ENCODE measurements at places on chromosomes 4 and X.

- DNase-seq: no peak
Measured at GRCh38 chr4:53629296-53629695, 38.0 kb upstream of the LNX1 start.

DNA sequence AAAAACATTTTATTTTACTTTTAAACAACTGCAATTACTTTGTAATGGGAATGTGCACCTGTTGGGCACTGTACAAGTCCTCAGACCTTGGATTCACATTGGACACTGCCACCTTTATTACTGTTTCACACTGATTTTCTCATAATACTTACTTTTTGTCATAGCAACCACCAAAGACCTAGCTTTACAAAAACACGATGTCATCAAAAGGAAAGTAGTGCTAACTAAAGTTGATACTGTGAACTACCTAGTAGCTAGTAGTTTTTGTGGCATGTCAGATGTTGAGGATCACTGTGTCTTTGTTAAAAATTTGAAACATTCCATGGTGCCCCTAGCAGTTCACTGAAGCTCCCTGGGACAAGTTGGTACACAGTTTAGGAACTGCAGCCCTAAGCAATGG, 62.9 kb upstream of the HOPX start:
- DNase-seq: no peak

- no peak for DNase-seq
Measured at GRCh38 chr4:121665371-121665770, 31.4 kb downstream of the ANXA5 start.

DNA sequence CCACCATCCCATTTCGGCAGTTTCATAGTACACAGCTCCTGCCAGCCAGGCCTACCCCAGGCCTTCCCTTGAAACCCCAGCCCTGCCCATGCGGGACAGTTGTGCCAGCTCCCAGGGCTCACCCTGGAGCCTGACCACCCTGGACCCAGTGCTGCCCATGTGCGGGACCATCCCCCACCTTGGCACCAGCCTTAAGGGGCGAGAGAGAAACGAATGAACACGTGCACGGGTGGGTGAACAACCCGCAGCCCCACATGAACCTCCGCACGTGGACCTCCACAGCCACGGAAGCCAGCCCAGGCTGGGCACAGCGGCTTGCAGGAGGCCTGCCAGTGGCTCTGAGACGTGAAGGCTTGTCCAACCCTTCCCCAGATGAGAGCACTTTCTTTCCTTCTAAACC, 76.0 kb upstream of the MXD4 start:
- DNase-seq: no peak

DNA sequence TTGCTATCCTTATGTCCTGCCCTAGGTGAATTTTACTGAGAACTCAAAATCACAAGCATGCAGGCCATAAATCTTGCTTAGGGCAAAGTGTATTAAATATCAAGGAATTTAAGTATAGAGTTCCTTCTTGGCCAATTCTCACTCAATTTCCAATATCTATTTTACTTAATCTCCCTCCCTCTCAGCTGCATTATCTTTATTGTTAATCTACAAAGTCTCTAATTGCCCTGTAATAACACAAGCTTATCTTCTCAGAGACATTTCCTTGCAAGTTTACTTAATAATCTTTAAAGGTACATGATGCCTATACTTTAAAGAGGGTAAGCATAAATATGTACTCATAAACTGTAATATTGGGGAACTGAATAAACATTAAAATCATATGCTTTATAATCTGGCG, 26.9 kb upstream of the MAOB start:
- no peak for DNase-seq

DNA sequence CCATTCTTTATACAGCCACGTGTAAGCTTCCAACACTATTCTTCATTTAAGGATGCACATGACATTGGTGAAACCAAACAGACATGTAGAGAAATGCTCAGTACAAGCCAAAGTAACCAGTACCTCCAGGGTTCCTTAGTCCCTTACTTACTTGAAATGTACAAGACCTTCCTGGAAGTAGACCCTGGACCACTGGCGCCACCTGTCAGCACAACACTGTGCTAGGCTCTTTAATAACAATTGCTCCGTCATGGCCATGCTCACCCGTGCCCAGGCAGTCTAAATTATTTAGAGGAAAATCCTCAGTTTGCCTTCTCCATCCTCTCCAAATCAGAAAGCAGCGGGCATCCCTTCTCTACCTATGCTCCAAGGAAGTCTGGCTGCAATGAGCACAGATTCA, 52.7 kb downstream of the ADGRA3 start:
- DNase-seq: peak; percentile 29

DNA sequence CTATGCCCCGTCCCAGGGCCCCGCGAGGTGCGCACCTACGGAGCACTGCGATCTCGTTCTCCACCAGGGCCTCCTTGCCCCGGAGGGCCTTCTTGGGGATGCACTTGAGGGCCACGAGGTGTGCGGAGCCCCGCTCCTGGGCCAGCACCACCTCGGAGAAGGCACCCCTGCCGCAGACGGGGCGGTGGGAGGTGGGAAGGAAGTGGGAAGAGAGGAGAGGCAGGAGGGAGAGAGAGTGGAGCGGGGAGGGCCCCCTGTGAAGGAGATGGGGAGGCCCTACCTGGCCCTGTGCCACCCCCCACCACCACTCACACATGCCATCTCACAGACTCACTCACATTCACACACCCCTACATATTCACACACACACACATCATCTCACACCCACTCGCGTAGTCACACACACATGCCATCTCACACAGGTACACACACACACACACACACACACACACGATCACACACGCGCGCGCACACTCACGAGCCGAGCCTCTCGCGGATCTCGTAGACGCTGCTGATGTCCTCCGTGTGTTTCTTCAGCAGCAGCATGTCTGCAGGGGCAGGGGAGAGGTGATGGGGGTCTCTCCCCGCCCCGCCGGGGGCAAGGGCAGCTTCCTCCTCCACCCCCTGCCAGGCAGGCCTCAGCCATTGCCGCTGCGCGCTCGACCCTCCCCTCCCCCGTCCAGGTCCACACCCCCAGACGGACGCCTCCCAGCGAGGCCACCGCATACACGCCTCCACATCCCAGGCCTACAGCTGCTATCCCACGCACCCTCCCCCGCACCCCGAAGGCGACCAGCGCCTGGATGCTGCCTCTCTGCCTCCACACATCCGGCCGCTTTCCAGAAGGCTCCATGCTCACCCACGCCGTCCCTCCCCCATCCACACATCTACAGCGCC, 834 bp downstream of the PNCK start:
- no peak for DNase-seq

DNA sequence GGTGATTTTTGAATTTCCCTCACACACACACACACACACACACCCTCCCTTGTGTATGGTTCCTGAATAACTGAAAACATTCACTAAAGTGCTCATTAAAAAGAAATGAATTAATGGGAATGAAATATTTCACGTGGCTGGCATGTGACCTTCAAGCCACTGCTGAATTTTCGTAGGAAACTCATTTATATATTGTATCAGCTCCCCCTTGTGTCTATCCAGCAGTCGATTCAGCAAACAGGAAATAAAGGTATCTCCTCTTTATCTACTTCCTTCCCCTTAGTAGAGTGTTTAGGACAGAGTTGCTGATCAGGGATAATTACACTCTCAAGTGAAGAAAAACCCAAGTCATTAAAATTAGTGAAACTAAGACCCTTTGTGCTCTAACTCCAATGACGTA, 912.6 kb upstream of the LCORL start:
- no peak for DNase-seq

- no peak for DNase-seq
Measured at GRCh38 chr4:180512801-180513475, 1730.3 kb upstream of the TENM3 start.

- DNase-seq: no peak
Measured at GRCh38 chr4:56723659-56724230, 42.6 kb upstream of the HOPX start.

DNA sequence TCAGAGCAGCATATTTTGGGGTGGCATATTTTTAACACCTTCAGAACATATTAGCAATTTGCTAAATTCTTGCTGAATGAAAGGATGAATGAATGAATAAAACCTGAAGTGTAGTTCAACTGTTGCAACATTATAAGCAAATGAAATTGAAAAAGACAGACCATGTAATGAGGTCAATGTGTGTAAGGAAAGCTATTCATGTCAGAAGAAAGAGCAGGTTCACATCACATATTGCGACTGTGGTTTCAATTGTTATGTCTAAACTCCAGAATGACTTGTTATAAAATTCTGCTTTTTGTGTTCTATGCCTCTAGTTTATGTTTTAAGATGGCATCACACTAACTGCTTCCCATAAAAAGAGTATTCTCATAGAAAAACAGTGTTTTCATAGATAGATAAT, 32.9 kb upstream of the DSPP start:
- no peak for DNase-seq

DNA sequence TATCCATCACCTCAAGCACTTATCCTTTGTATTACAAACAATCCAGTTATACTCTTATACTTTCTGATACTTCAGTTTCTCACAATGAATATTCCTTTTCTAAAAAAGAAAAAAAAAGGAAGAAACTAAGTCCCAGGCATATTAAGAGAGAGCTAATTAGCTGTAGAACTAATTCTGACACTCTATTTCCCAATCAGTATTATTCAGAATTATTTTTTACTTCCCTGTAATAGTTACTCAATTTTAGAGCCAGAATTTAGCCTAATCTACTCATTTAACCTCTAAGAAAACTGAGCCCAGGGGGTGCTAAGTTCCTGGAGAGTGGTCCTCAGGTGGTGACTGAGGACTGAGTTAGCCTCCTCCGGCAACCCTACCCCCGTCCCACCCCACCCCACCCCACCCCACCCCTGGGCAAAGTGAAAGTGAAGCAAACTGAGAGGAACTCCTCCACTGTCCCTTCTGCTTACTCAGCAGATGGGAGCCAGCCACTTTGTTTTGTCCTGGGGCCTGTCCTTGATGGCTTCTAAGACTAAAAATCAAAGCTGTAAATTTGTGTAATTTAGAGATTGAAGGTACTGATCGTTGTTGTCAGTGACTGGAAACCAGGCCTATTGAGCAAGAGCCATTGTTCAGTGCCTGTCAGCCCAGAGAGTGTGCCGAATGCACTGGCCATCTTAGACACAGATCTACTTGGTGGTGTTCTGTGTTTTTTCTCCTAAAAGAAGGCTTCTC, 162.1 kb downstream of the CBR4 start:
- peak; percentile 34 for DNase-seq

- DNase-seq: peak; percentile 58
Measured at GRCh38 chr4:36243355-36244256, 708 bp downstream of the ARAP2 start.

DNA sequence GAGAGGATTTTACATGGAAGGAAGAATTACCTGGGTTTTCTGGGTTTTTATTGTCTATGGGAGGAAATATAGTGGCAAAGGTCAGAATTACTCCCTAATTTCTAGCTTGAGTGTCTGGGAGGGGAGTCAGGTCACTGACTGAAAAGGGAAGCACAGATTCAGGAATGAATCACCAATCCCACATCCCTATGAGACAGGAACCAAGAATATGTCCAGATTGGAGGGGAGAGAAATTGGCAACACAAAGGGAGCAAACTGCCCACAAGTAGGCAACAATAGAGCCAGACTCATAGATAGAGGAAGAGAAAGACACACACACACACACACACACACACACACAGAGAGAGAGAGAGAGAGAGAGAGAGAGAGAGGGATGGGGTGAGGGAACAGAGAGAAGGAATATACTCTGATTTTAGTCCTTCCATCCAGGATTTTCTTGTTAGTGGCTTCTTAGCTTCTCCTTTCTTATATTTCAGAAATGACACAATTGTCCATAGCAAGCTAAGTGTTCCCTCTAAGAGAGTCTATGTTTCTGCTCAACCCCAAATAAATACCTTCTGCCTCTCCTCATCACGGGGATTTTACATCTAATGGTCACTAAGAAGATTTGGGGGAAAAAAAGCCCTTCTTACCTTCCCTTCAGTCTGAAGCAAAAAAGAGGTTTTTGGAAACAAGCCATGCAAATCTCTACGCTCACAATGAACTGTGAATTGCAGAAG, 12.0 kb downstream of the P2RY10 start:
- DNase-seq: no peak

DNA sequence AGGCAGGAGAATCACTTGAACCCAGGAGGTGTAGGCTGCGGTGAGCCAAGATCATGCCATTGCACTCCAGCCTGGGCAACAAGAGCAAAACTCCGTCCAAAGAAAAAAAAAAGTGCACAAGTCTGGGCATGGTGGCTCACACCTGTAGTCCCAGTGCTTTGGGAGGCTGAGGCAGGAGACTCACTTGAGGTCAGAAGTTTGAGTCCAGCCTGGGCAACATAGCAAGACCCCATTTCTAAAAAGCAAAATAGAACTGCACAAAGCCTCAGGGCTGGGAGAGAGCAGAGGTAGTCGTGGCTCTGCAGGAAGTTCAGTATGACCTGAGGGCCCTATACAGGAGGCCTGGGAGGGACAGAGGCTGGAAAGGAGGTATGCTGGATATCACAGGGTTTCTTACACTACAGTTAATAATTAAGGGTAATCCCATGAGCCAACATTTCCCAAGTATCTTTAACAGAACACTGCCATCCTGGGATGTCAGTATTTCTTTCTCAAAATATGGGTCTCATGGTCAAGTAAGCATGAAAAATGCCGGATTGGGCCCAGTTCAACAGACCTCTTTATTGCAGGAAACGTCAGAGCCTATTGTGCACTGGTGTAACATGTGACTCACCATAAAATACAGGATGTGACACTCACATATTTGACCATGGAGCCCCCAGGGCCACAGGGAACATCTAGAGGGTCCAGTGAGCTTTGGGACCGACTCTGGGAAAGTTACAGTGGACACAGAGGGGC, 37.8 kb downstream of the ACSL1 start:
- no peak for DNase-seq

DNA sequence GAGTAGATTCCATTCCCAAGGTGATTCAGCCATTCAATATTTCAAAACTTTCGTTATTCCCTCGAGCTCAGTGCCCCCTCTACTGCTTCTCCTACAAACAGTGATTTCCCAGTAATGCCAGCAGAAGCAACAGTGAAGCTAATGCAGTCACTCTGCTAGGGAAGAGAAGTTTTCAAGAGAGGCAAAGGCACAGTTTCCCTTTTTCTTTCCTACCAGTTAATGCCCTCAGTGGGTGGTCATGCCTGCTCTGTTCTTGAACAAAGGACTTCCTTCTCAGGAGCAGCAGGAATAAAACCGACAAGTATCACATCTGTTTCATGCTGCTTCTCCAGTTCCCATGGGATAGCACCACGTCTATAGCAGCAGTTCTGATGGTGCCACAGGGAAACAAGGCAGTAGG, 317.2 kb downstream of the TENM3 start:
- no peak for DNase-seq

- DNase-seq: no peak
Measured at GRCh38 chrX:113136836-113137235, 296.2 kb upstream of the AMOT start.

DNA sequence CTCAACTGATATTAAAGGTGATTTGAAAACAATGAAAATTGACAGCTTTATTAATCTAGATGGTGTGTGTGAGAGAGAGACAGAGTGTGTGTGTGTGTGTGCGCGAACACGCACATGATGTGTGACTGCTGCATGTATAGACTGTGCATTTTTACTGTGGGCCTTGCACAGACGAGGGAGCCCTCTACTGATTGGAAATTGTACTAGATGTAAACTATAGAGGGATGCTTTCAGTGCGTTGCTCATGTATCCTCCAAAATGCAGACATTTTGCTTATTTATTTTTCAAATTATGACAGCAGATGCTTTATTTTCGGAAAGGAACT, 168.4 kb upstream of the GK2 start:
- peak; percentile 82 for DNase-seq

- no peak for DNase-seq
Measured at GRCh38 chrX:50375481-50376267, 95.0 kb downstream of the DGKK start.

Measured in hematopoietic multipotent progenitor cell treated with erythropoietin and hydrocortisone succinate and interleukin-3 and kit ligand, for 4 days (in vitro differentiated cells).